ENCODE measurements at places on chromosomes 16 and 17. TPM values are rescaled to one million over a fixed set of nuclear protein-coding genes. Genes with fewer than 3 reads are reported as not detected.

Gene EFNB3
- total RNA-seq, result 1.1 TPM

Gene SERPINF2
- 0.05 TPM for total RNA-seq

GRCh38 chr17:6686026-6686425, 27.1 kb downstream of the SLC13A5 start:
- DNase-seq, result no peak

Gene CFAP119
- 5.2 TPM for total RNA-seq

DNA sequence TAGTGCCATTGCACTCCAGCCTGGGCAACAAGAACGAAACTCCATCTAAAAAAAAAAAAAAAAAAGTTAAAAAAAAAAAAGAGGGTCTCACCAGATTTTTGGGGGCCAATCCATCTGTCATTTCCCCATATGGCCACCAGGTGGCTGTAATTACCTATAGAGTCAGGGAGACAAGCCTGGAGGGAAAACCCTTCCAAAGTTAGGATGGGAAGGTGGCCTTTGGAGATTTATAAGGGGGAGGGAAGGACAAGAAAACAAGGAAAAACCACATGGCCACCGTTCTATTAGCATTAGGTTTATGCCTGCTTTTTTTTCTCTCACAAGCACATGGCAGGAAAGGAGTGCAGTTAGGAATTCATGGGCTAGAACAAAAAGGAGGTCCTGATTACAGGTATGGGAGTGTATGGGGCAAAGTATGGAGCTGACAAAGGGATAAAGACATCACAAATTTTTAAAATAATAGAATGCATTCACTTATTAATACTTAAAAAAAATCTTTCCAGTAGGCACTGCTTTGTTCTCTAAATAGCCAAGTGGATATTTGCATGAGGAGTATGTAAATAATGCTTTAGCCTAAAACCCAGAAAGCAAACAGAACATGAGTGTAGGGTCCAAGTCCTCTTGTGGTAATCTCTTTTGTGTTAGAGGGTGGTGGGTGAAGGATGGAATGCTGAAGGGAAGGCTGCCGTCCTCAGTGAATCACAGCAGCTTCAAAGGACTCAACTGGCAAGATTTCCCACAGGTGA, 5.1 kb downstream of the CYB5D1 start:
- DNase-seq, result peak; percentile 46

Gene FZD2
- 41.3 TPM for total RNA-seq

DNA sequence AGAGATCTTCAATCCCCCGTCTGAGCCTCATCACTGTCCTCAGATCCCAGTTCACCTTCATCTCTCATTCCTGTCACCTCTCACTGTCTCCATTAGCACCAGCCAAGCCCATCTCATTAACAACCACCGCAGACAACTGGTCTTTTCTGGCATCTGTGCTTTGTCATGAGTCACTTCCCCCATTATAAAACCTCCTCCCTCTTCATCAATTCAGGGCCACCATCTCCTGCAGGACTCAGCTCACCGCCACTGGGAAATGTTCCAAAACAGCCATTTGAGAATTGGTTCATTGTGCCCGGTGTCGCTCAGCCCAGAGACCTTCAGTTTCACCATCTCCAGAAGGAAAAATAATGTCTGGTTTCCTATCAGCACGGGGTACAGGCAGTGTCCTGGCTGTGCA, 56.9 kb upstream of the TEKT3 start:
- DNase-seq, result peak; percentile 92

Gene MYLK3
- total RNA-seq, result not detected

Gene PRSS21
- not detected for total RNA-seq

DNA sequence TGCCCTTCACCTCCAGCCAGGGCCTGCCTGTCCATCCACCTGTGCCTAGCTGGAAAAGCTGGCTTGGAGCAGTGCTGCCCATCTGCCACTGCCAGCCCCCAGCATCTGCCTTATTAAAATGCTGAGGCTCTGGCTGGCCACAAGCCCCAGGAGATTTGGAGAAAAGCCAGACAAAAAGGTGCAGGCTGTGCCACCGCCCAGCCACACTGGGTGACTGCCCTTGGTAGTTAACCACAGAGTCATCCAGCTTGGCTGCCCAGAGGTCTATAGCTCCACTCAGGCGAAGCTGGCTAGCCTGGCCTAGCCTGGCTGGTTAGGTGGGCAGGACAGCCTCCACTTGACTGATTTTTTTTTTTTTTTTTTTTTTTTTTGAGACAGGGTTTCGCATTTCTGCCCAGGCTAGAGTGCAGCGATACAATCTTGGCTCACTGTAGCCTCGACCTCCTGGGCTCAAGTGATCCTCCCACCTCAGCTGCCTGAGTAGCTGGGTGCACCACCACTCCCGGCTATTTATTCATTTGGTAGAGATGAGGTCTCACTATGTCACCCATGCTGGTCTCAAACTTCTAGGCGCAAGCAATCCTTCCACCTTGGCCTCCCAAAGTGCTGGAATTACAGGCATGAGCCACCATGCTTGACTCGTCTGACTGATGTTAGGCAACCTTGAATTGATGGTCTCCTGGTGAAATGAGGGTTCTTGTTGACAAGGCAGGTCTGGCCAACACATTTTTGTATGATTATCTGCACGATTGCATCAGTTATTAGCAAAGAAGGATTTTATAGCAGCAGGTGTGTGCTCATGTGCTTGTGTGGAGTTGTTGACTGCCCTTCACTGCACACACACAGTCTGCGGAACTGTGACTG, 103.8 kb downstream of the RAB11FIP4 start:
- DNase-seq, result peak; percentile 58

GRCh38 chr16:49463529-49463928, 89.9 kb downstream of the C16orf78 start:
- DNase-seq, result no peak

- DNase-seq, result peak; percentile 39
Observed at GRCh38 chr17:18027280-18027679, 11.7 kb downstream of the ATPAF2 start.

GRCh38 chr17:14061666-14062560, 7.4 kb upstream of the COX10 start:
- DNase-seq, result peak; percentile 92

Gene DOC2B
- not detected for total RNA-seq

- DNase-seq, result no peak
Observed at GRCh38 chr16:86898386-86898785, 320.0 kb downstream of the FOXL1 start.

DNA sequence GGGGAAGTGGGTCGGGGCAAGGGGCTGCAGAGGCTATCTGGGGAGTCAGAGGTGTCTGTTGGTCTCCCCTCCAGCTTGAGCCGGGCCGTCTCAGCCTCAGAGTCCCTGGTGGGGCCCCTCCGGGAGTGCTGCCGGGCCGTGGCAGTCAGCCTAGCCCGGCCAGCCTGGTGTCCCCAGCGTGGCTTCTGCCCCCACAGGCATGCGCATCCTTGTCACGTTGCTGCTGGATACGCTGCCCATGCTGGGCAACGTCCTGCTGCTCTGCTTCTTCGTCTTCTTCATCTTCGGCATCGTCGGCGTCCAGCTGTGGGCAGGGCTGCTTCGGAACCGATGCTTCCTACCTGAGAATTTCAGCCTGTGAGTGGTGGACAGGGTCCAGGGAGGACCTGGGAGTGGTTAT, 11.2 kb downstream of the CACNA1G start:
- DNase-seq, result no peak

GRCh38 chr16:11181899-11182279, 74.1 kb downstream of the SOCS1 start:
- peak; percentile 43 for DNase-seq

DNA sequence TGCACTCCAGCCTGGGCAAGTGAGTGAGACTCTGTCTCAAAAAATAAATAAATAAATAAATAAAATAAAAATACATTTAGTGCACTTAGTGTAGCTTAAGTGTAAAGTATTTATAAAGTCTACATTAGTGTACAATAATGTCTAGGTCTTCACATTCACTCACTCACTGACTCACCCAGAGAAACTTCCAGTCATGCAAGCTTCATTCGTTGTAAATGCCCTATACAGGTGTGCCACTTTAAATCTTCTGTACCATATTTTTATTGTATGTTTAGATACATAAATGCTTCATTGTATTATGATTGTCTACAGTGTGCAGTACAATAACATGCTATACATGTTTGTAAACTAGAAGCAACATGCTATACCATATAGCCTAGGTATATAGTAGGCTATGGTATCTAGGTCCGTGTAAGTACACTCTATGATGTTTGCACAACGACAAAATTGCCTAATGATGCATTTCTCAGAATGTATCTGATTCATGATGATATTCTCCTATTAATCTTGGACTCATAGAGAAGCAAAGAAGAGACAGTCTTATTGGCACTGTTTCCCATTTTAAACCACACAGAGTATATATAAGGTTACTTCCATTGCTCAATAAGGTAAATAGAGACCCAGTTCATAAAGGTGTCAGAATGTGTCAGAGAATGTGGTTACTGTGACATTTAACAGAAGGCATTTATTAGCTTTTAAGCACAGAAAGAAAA, 1314.9 kb downstream of the CDH11 start:
- no peak for DNase-seq

GRCh38 chr16:9138731-9139501, 47.5 kb downstream of the HAPSTR1 start:
- peak; percentile 26 for DNase-seq

Gene RCVRN
- total RNA-seq, result not detected

Gene SOX9
- total RNA-seq, result 16.9 TPM

DNA sequence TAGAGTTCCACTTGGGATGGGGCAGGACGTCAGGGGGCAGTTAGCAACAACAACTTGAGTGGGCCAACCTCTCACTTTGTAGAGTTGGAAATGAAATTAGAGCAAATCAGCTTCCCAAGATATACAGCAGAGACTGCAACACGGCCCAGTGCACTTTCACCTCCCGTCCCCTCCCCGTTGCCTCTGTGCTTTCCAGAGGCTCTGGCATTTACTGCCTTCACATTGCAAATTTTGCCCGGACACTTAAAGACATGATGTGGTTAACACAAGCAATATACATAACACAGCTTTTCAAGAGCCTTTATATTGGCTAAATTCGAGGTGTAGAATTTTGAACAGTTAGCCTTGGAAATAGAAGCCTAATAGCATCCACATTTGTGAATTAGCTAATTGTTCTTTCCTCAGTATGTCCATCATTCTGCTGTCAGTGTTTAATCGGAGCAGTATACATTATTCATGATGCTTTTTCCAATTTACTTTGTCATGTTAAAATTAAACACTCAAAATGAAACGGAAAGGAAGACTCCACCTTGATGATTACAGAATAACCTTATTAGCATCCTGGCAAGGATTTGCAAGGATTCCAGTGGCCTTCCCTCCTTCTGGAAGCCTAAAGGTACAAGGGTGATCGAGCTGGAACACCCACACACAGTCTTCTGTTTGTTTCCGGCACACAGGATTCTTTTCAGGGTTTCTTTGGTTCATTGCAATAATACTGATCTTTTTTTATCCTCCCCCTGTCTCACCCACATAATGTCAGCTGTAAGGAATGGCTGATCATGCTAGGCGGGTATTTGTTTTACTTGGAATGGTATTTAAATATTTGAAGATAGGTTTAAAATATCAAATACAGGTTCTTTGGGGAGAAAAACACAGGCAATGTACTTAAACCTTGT, 190.9 kb upstream of the CACNG5 start:
- no peak for DNase-seq

DNA sequence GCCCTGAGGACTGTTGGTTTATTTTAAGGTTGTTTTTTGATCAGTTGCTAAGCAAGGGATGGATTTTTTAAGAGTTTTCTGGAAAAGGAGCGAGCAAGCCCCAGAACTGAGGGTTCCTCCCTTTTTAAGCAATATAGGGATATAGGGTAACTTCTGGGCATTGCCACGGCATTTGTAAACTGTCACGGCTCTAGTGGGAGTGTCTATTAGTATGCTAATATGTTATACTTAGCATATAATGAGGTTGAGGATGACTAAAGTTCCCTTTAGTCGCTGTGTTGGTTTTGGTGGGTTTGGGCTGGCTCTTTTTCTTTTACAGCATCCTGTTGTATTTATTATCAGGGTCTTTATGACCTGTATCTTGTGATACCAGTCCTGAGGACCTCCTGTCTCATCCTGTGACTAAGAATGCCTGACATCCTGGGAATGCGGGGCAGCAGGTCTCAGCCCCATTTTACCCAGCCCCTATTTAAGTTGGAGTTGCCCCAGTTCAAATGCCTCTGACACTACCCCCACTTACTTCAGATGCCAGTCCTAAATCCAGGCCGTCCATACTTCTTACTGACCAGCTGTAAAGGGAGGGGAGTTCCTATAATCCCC, 59.4 kb downstream of the MFSD11 start:
- no peak for DNase-seq

GRCh38 chr17:2776589-2777241, 19.5 kb upstream of the RAP1GAP2 start:
- DNase-seq, result no peak

Data from M059J (cell line).